ENCODE measurements at places on chromosomes 2 and 18. TPM values are rescaled to one million over a fixed set of nuclear protein-coding genes. Genes with fewer than 3 reads are reported as not detected.
A peak's percentile ranks its signal among the peaks of the same experiment; 100 is the strongest.

- DNase-seq = no peak
These were observed 60.6 kb downstream of the FHOD3 start for GRCh38 chr18:36358141-36358540.

The GRP gene
- total RNA-seq = not detected

DNA sequence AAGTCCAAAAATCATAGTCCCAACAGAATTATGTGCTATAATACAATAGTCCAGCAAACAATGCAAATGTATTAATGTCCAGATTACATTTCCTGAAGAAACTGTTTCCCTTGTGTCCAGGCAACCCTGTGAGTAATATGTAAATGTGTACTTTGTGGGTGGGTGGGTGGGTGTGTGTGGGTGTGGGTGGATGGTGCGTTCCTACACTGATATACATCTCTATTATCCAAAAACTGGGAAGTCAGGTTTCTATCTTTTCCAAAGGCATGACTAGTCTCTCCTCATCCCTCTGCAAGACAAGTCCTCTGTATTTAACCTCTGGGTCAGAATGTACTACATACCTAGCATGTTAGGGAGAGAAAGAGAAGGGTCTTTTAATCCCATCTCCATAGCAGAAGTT is 71.6 kb downstream of the LNPK start:
- no peak for DNase-seq

The IL36B gene
- not detected for total RNA-seq

DNA sequence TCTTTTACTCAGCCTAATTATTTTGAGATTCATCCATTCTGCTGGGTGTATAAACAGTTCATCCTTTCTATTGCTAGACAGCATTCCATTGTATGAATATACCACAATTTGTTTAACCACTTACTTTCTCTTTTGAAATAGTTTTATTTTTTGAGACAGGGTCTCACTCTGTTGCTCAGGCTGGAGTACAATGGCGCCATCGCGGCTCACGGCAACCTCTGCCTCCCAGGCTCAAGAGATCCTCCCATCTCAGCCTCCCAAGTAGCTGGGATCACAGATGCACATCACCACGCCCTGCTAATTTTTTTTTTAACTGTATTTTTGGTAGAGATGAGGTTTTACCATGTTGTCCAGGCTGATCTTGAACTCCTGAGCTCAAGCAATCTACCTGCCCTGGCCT is 54.5 kb downstream of the USP37 start:
- DNase-seq = no peak

DNA sequence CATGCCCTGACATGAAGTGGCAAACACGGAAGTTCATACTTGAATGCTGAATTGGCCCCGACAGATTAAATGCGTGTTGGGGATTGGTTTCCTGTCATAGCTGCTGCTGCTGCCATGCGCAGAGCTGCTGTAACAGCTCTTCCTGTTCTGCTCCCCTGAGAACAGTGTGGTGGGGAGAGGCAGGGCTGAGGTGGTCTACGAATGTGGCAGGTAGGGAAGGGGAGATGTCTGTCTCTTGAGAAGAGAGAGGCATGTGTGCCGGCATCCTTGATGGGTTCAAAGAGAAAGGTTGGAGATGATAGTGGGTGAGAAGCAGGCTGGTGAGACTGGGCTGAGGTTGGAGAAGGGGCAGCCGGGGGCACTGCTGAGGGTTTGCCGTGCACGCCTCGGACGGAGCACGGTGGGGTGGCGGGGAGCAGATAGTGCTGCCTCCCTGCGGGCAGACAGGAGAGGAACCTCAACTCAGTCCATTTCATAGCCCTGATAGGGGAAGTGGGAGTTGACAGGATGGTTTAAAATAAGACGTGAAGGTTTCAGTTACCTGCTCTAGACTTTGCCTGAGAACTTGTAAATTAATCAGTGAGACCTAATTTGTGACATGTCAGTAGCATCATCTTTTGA is 46.1 kb downstream of the TMEM185B start:
- DNase-seq = peak; percentile 86

DNA sequence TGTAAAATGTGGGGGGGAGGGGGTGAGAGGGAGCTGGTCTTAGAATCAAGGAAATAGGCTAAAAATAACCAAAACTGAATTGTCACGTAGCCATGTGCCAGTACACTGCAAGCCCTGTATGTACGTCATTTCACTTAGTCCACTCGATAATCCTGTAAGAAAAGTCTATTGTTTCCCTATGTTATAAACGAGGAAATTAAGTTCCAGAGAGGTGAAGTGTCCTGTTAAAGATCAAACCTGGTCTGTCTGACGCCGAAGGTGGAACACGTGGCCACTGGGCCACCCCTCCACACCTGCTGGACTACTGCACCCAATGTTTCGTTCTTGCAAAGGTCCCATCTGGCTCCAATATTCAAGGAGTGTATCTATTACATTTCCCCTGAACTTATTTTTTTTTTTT is 29.6 kb downstream of the TFCP2L1 start:
- no peak for DNase-seq

- DNase-seq = peak; percentile 30
These were observed 12.2 kb downstream of the PLB1 start for GRCh38 chr2:28507796-28508764.

The UGT1A8 gene
- total RNA-seq = not detected

GRCh38 chr2:241814393-241814642 is 5.3 kb downstream of the NEU4 start:
- DNase-seq = no peak

The AKAIN1 gene
- total RNA-seq = not detected

- DNase-seq = no peak
These were observed 50.4 kb downstream of the NCKAP5 start for GRCh38 chr2:133517876-133518275.

- DNase-seq = no peak
These were observed 18.1 kb downstream of the MROH2A start for GRCh38 chr2:233796254-233796653.

DNA sequence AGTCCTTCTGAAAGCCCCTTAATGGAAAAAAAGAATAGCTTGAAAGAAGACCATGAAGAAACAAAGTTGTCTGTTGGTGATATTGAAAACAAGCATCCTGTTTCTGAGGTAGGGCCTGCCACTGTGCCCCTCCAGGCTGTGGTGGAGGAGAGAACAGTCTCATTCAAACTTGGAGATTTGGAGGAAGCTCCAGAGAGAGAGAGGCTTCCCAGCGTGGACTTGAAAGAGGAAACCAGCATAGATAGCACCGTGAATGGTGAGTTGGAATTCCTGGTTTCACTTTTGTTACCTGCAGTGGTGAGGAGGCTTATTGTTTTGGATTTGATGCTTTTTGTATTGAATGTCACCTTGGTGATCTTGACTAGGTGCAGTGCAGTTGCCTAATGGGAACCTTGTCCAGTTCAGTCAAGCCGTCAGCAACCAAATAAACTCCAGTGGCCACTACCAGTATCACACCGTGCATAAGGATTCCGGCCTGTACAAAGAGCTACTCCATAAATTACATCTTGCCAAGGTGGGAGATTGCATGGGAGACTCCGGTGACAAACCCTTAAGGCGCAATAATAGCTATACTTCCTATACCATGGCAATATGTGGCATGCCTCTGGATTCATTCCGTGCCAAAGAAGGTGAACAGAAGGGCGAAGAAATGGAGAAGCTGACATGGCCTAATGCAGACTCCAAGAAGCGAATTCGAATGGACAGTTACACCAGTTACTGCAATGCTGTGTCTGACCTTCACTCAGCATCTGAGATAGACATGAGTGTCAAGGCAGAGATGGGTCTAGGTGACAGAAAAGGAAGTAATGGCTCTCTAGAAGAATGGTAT is 13.3 kb downstream of the SLC20A1 start:
- no peak for DNase-seq

GRCh38 chr18:51017140-51017879 is 12.7 kb upstream of the SMAD4 start:
- no peak for DNase-seq

GRCh38 chr18:26741048-26741447 is 124.5 kb downstream of the AQP4 start:
- DNase-seq = no peak

The ANKMY1 gene
- total RNA-seq = 44.9 TPM

- DNase-seq = no peak
These were observed 1022.9 kb upstream of the NRXN1 start for GRCh38 chr2:52054824-52055223.

DNA sequence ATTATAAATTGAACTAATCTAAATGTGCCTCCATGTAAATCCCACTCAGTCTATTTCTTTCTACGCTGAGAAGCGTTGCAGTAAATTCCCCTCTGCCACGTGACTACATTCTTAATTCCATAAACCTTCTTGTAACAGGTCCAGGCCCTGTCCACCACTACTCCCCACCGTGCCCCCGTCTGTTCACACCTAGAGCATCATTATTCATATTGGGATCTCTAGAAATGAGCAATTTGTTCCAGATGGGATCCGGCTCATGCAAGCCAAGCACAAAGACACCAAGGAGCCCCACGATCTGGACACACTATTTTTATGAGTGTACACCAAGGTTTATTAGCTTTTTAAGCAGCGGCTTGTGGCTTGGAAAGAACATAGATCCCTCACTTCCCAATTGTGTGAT is 38.2 kb downstream of the BOLA3 start:
- DNase-seq = no peak

The CERKL gene
- total RNA-seq = not detected

DNA sequence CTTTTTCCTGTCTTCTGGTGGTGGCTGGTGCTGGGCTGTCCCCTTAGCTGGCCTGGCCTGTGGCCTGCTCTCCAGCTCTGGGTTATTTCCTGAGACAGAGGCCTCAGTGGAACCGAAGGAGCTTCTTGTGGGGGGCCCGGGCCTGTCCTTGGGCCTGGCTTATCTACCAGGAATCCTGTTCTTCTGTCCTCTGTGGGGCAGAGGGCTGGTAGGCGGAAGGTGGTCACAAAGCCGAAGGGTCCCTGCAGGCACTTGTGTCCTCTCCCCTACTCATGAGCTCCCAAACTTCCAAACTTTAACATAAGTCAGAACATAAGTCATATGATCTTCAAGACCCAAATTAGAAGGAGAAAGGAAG is 74.6 kb upstream of the MCFD2 start:
- no peak for DNase-seq

GRCh38 chr2:23655934-23656596 is 270.9 kb downstream of the ATAD2B start:
- no peak for DNase-seq

DNA sequence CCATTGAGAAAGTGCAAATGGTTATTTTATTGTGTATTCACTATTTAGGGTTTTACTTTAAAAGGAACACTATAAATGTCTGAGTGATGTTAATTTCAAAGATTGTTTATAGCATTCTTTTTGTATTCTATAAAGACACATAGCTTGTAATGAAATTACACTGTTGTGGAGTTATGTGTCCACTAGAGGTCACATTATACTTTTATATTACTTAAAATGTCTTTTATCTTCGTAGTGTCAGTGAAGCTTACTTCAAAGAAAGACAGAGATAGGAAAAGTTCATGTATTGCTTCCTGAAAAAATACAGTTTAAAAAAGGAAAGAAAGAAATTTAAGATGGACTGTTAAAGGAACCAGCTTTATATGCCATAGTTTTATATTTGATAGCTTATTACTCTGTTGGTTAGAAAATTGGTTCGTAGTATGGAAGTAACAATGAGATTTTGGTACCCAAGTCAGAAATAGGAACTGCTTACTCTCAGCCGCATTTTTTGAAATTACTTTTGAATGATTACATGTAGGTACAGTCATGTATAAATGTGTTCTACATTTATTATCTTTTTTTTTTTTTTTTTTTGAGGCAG is 20.5 kb downstream of the APLF start:
- no peak for DNase-seq
